ENCODE measurements at places on chromosomes 2 and 18.

DNA sequence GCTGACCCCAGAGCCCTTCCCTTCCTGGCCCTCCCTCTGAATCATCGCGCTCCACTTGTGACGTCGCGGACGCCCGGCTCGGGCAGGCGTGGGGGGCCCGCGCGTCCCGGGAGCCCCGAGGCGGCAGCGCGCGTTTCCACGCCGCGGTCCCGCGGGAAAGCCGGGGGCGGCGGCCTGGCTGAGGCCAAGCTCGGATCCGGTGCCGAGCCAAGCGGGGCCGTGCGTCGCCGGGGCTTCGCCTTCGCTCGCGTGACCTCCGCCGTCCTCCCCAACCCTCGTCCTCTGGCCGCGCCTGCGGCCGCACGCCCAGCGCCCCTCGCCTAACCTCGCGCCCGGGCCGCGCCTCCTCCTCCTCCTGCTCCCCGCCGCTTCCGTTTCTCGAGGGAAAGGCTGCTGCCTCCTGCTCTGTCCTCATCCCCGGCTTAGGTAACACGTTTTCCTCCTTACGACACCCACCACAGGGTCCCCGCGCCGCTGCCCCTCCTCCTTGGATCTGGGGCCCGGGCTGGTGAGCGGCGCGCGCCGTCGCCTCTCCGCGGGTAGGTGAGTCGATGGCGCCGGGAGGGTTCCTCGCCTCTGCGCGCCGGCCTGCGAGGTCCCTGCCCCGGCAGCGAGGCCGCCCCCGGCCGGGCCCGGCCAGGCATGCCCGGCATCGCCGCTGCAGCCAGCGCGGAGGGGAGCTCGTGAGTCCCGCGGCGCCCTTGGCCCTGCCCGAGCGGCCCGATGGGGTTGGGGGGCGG, at the start of gene INPP1:
Gene INPP1, plus strand, starts transcription at position 54 of the 740 bp plus-strand sequence. CDS start 16,514 bp downstream, outside the sequence.
- peak; percentile 77 for DNase-seq

- DNase-seq: no peak
Measured at GRCh38 chr18:79695269-79695668, 15.7 kb downstream of the CTDP1 start.

DNA sequence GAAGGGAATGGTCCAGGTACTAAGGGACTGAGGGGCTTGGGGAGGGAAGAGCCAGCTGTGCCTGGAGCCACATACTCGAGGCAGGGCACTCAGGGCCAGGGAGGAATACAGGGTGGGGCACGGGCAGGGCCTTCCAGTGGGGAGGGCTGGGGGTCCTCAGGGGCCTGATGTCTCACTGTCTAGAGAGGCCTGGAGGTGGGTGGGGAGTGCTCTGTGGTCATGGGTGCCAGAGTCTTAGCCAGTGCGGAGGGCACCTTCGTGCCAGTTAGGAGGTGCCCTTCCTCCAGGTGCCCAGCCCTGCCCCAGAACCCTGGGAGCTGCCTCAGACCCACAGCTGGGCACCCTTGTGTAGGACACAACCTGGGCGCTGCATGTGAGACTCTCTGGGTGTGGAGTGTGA, 81.2 kb downstream of the SMAD7 start:
- no peak for DNase-seq

- DNase-seq: no peak
Measured at GRCh38 chr18:13163167-13163927, 55.2 kb upstream of the LDLRAD4 start.

DNA sequence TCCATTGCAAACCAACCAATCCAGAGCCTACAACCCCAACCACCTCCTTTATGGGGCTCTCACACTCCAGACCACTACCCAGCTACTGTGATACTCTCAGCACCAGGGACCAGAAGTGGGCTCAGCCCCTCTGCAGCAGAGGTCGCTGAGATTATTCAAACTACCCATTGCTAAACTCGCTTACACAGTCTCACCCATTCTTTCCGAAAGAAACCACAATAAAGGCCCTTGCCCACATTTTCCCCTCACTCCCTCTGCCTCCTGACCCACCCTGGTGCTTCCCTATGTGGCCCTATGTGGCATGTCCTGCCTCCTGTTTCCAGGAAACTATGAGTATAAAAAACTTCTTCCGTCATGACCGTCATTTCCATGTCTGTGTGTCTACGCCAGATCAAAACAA, 10.7 kb downstream of the TEX51 start:
- DNase-seq: no peak

GRCh38 chr18:45482286-45482685, 133.0 kb upstream of the SLC14A2 start:
- no peak for DNase-seq

DNA sequence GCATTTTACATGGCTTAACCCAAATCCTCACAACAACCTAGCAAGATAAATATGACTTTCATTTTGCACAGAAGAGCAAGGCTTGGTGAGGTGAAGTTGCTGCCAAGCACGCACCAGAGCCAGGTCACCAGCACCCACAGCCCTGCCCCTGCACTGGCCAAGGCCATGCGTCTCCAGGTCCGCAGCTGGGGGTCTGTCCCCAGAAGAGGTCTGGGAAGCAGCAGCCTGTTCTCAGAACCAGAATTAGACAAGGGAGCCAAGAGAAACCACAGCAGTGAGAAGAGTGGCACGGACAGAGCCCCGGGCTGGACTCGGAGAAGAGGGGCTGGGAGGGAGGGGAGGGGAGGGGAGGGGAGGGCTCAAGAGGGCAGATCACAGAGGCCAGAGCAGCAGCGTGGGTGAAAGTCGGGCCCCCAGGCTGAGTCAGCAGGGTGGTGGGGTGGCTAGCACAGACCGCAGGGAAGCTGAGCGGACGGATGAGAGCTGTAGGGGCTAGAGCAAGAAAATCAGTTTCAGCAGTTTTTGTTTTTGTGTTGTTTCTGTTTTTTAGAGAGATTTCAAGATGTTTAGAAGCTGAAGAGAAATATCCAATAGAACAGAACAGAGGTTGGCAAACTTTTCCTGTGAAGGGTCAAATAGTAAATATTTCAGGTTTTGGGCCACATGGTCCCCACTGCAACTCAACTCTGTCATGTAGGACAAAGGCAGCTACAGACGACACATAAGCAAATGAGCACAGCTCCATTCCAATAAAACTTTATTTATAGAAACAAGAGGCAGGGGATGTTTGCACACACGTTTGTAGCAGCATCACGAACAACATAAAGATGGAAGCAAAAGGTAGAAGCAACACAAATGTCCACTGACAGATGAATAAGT, 7.4 kb upstream of the MTERF4 start:
- DNase-seq: no peak

- no peak for DNase-seq
Measured at GRCh38 chr18:40365526-40365925, 1589.5 kb upstream of the PIK3C3 start.

GRCh38 chr2:190815226-190815625, 65.4 kb upstream of the GLS start:
- DNase-seq: no peak

- no peak for DNase-seq
Measured at GRCh38 chr2:29627279-29627711, 294.1 kb downstream of the ALK start.

- DNase-seq: no peak
Measured at GRCh38 chr18:3117493-3118192, 102.1 kb downstream of the MYOM1 start.

DNA sequence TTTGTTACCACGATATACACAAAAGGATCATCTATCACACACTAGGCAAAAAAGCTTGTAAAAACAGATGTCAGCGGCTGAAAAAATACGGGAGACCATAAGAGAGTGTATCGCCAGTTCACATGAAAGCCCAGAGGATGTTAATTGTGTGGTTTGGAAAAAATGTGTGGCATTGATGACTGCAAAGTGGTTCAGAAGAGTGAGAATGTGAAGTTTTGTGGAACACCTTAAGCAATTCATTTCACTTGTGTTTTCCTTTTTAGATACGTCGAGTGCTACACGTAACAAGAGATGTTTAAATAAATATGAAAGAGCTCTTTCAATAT, 61.7 kb upstream of the DAPL1 start:
- no peak for DNase-seq

GRCh38 chr2:676647-677055, 555 bp downstream of the TMEM18 start:
- DNase-seq: peak; percentile 100
